Femur (tissue), 1 donor: ENCODE measurements at places on chromosomes 1 and 21.
A peak's percentile ranks its signal among the peaks of the same experiment; 100 is the strongest.

GRCh38 chr1:31910933-31911332 lies 27.2 kb downstream of the PTP4A2 start:
- no peak for DNase-seq

GRCh38 chr21:32325706-32326105 lies 27.1 kb downstream of the MRAP start:
- DNase-seq, result no peak

DNA sequence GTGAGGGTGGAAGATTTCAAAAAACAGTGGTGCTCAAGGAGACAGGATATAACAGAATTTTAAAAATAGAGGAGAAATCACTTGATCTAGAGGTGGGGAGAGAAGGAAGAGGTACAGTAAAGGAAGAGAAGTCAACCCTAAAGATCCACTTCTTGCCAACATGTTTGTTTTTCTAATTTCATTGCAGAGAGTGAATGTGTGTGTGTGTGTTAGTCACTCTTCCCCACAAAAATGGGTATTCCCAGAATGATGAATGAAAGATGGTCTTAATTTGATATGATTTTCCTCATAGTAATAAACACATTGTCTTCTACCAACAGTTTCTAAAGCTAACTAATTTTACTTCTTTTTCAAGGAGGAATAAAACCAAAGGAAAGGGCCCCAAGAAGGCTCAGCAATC lies 74.2 kb upstream of the NGF start:
- no peak for DNase-seq

DNA sequence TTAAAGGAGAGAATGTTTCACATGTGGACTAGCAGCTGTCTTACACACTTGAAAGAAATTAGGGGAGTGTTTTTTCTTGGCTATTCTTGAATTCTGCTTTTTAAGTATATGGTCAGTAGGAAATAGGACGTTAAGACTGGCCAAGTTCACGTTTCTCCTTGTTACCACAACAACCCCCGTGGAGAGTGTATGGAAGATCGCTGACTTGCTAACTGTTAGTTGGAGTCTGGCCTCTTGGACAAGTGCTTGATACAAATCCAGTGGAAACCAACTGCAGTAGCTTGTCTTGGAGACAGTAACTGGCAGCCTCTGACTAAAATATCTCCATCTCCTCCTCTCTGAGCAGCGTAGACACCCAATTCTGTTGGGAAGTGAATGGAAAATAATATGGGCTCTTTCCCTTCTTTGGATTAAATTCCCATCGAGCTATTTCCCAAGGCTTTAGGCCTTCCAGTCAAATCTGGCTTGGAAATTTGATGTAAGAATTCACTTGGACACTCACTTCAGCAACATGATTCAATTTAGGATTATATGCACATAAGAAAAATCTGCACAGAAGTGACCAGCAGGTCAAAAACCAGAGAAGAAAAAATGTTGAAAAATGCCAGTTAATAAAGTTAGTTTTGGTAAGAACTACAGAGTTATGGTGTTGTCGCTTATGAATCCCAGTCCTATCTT lies 3.6 kb upstream of the NFIA start:
- DNase-seq, result peak; percentile 88

GRCh38 chr1:223289621-223290020 lies 74.4 kb downstream of the SUSD4 start:
- DNase-seq, result no peak
